ENCODE measurements at places on chromosomes 5 and 9.

DNA sequence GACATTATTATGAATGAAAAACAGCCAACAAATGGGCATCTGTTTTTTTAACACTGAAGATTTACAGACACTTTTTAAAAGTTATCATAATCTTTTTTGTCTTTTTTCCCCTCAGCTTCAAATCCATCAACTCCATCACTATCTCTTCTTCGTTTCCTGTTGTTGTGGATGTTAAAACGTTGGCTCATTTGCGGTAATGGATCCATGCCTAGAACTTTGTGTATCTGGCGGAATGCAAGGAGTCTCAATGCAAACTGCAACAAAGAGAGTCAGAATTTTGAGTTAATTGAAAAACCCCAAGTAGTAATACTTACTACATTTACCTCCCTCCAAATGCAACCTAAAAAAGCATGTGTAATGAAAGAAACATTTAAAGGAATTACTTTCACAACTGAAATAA, 42.9 kb upstream of the MTMR12 start:
- no peak for DNase-seq

DNA sequence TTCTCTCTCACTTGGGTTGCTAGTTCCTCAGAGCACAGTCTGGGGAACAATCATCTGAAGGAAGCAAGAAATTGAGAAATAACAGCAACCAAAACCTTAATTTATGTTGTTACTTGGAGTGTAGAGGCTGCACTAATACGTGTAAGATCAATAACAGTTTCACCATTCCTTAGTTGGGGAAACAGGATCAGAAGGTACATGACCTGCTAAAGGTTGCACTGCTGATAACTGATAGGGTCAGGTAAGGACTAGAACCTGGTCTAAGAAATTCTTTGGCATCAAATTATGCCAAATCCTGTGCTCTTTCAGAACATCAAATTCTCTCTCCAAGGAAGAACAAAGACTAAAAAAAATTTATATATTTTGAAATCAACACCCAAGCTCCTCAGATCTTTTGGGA, 278.6 kb upstream of the C9orf72 start:
- no peak for DNase-seq

GRCh38 chr5:32462618-32463017, 18.1 kb upstream of the ZFR start:
- DNase-seq: no peak

GRCh38 chr5:115723220-115723619, 93.2 kb downstream of the CDO1 start:
- DNase-seq: no peak

- DNase-seq: no peak
Observed at GRCh38 chr5:112923148-112923917, 1.3 kb upstream of the REEP5 start.

- DNase-seq: no peak
Observed at GRCh38 chr5:148740966-148741742, 85.3 kb upstream of the ADRB2 start.

DNA sequence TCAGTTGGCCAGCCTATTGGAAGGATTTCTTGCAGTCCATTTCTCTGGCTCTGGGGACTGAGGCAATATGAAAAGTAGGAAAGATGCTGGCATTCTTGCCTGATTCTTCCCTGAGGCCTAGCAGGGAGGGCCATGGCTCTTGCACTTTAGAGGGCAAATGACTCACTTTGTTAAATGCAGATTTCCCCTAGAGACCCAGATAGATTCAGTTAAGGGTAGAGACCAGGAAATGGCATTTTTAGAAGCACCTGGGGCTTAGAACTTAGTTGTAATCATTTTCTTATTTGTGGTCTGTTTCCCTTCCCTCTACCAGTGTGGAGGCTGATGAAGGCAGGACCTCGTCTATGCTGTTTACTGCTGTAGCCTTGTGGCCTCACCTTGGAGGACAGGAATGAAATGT, 112.8 kb upstream of the NR3C1 start:
- no peak for DNase-seq

- peak; percentile 92 for DNase-seq
Observed at GRCh38 chr5:93582677-93583438, at the start of gene NR2F1. TSS of gene NR2F1 (plus strand) at chr5:93583222. CDS start at chr5:93585024, 1,802 bp downstream.

- no peak for DNase-seq
Observed at GRCh38 chr9:108724652-108725051, 131.1 kb downstream of the ACTL7B start.

GRCh38 chr9:69580582-69581214, 91.5 kb downstream of the APBA1 start:
- no peak for DNase-seq

GRCh38 chr5:150454492-150455229, 5.1 kb upstream of the RPS14 start:
- DNase-seq: no peak

GRCh38 chr9:133210202-133210532, 1.1 kb upstream of the OBP2B start:
- DNase-seq: no peak

DNA sequence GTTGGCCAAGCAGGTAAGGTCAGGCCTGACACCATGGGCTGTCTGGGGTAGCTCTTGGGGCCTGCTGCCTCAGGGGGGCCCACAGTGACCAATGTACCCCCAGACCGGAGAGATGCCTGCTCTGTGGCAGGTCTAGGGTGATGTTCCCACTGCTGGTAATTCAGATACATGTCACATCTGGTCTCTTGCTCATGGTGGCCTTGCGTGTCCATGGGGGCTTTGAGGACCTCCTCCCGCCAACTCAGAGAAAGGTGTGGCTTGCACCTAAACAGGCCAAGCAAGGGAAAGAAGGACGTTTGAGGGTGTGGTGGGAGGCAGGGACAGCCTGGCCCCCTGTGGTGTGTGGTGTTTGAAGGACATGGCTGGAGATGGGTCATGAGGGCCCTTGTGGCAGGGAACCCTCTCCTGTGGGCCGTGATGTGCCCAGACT, 75.2 kb downstream of the PHF2 start:
- DNase-seq: no peak

DNA sequence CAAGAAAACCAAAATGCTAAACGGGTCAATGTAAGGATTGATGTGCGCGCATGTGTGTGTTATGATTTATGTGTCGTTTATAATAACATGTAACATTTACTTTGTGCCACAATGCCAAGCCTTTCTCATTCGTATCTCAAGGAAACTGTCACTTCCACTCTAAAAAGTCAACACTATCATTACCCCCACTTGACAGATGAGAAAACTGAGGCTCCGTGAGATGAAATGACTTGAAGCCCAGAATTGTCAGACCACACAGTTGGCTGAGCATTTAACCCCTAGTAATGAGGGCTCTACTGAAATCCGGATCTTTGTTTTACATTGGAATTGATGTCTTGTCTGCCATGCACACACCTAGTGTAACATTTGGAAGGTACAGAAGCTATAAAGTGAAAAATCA, 95.0 kb upstream of the LMX1B start:
- no peak for DNase-seq

DNA sequence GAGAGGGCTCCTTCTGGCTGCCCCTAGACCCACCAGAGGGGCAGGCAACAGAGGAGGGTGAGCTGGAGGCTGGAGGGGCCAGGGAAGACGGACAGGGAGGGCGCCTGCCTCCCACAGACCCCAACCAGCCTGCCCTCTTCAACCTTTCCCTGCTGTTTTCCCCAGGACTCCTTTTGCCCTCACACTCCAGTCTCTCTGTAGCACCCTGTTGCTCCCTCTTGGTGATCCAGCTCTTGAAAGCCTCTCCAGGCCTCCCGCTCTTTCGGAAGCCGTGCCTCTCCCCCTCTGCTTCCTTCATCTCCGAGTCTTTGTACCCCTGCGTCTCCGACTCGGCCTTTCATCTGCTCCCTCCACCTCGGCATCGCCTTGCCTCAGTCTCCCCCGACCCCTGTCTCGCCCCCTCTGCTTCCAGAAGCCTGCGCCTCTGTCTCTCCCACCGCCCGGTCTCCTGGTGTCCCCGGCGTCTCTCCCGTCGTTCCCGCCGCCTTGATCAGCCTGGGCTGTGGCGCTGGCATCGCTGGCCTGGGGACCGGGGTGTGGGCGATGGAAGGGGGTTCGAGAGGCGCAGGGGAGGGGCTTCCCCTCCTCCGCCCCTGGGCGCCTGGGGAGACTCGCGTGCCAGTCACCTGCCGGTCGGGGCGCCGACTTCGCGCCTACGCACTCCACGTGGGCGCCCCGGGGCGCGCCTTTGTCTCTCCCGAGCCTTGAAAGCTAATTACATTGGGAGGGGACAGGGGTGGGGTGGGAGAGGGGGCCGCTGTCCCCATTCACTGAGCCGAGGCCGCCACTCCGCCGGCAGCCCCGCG, 5.3 kb upstream of the PRDM12 start:
- no peak for DNase-seq

- DNase-seq: no peak
Observed at GRCh38 chr9:16675131-16675530, 195.3 kb downstream of the BNC2 start.
